Activated CD8-positive, alpha-beta memory T cell treated with anti-CD3 and anti-CD28 coated beads, Interleukin-2, amount 10 ng/mL, durations not matched to agents 7 days and 5 days (primary cell): ENCODE measurements at places on chromosomes 12 and 14. TPM values are rescaled to one million over a fixed set of nuclear protein-coding genes. Genes with fewer than 3 reads are reported as not detected.
A peak's percentile ranks its signal among the peaks of the same experiment; 100 is the strongest.

DNA sequence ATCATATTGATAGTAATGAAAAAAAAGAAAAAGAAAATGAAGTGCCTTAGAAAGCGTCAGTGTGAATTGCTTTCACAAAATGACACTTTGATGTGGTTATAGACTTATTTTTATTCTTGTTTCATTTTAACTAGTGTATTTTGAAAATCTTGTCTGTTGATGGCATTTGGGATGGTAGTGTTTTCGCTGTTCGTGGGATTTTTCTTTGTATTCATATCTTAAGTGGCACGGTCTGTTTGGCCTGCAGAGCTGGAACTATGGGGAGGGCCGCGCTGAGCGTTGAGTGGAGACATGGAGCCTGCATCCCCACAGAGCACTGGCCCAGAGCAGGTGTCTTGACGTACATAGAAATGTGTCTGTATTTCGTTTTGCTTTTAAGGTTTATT is 61.6 kb downstream of the WDR20 start:
- peaks cover 22% of the 10 kb centered on the region for H3K36me3 ChIP-seq
- no peak for DNase-seq
- H3K27ac ChIP-seq, result peak overlapping the region; percentile 71
- H3K4me3 ChIP-seq, result peak overlapping the region; percentile 9
- H3K4me1 ChIP-seq, result peaks cover 25% of the 10 kb centered on the region

DNA sequence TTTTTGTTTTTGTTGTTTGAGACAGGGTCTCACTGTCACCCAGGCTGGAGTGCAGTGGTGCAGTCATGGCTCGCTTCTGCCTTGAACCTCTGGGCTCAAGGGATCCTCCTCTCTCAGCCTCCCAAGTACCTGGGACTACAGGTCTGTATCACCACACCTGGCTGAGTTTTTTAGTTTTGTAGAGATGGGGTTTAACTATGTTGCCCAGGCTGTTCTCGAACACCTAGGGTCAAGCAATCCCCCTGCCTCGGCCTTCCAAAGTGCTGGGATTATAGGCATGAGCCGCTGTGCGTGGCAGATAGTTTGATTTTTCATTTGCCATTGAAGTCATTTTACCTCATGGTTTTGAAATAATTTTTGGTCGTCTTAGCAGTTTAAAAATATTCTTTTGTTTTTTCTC is 94.3 kb upstream of the EIF5 start:
- no peak overlapping the region for H3K27ac ChIP-seq
- H3K4me1 ChIP-seq, result no peaks in the 10 kb centered on the region
- peaks cover 22% of the 10 kb centered on the region for H3K27me3 ChIP-seq
- H3K4me3 ChIP-seq, result no peak overlapping the region
- no peaks in the 10 kb centered on the region for H3K36me3 ChIP-seq
- DNase-seq, result no peak

PLXNC1 gene
- 13.1 TPM for total RNA-seq

GRCh38 chr14:23103581-23103980 is 1.2 kb downstream of the CIROP start:
- no peak overlapping the region for H3K27ac ChIP-seq
- H3K27me3 ChIP-seq, result peaks cover 2% of the 10 kb centered on the region
- no peak for DNase-seq

NPFF gene
- total RNA-seq, result not detected

DNA sequence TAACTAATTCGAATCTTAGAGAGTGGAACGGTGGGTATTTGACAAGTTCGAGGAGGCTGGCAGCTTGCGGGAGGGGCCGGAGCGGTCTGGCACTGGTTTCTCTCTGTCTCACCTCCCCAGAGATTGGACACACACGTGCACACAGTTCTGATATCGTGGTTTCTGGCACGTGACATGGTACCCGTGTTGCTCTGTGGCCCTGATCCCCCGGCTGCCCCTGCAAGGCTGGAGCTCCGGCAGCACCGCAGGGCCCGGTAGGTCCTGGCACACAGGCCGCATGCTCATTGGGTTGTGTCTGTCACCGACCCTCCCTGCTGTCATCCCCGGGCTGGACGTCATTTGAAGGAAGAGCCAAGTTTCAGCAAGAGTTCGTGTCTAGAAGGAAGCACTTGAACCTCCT is 82.7 kb downstream of the PPP2R5C start:
- no peak overlapping the region for H3K4me3 ChIP-seq
- H3K36me3 ChIP-seq, result peaks cover 23% of the 10 kb centered on the region
- DNase-seq, result no peak
- H3K27me3 ChIP-seq, result no peaks in the 10 kb centered on the region

PTPRQ gene
- not detected for total RNA-seq

MEG3 gene
- total RNA-seq, result not detected

GRCh38 chr14:57769863-57770523 is 95.9 kb downstream of the SLC35F4 start:
- H3K4me1 ChIP-seq, result no peaks in the 10 kb centered on the region
- H3K36me3 ChIP-seq, result no peaks in the 10 kb centered on the region
- no peaks in the 10 kb centered on the region for H3K27me3 ChIP-seq
- DNase-seq, result no peak
- H3K27ac ChIP-seq, result no peak overlapping the region

DNA sequence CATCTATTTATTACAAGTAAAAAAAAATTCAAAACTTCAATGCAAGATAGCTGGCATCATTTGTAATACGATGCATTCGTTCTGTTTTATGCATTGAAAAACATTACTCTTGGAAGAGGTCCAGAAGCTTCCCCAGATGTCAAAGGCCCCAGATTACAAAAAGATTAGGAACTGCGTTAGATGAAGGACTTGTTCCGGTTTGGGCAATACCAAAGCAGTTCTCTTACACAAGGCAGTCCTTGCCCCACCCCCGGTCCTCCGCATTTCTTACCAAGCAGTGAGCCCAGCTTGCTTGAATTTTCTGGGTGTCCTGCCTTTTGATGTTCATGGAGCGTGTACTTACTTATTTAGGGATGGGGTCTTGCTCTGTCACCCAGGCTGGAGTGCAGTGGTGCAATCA is 4.8 kb upstream of the HVCN1 start:
- H3K27ac ChIP-seq, result no peak overlapping the region
- no peak for DNase-seq
- no peaks in the 10 kb centered on the region for H3K36me3 ChIP-seq

TMEM229B gene
- total RNA-seq, result 7.0 TPM

DNA sequence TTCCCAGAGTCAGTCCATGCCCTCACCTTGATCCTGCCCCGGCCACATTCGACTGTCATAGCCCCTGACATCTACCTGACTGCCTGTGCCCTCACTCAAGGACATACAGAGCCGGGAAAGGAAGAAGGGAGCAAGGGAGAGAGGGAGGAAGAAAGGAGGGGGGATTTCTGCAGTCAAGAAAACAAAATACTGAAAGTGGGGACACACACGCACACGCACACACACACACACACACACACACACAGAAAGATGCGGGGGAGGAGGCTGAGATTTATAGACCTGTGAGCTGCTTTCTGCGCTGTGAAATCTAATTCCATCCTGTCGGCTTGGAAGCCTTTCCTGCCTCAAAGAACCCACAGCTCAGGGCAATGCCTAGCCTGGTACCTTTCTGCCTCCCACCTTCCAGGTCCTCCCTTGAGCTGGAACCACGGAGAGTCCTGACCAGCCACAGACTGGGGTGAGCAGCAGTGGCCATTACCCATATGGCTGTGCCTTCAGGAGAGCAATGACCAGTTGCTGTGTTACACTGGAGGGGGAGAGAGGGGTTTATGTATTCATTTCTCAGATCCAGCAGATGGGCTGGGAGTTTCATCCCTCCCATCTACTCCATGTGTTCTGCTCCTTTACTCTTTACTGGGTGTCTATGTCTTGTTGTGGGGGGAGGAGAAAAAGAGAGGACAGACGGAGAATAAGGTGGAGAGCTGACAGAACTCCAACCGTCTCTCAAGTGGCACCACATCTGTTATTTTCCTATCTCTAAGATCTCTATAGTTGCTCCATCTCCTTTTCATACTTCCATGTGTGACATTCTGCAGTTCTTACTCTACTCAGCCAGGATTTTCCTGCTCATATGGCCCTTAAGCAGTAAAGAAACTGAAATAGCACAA is 12.9 kb downstream of the C14orf93 start:
- peaks cover 3% of the 10 kb centered on the region for H3K36me3 ChIP-seq
- H3K27ac ChIP-seq, result no peak overlapping the region
- no peak overlapping the region for H3K4me3 ChIP-seq
- no peaks in the 10 kb centered on the region for H3K27me3 ChIP-seq
- no peak for DNase-seq
- H3K4me1 ChIP-seq, result no peaks in the 10 kb centered on the region

DNA sequence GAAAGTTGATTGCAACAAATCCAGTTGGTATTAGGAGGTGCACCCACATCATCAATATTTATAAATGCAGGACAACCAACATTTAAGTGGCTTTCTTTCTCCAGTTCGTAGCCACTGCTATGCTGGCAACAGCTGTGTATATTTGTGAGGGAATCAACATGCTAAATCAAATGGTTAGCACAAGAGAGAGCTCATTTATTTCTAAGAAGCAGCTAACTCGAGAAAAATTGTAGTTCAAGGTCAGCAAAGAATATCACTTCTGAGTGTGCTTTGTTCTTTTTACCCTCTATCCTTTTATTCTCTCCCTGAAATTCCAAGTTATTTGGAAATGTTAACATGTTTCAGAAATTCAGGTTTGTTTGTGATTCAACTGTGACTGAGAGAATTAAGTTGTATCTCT is 137.3 kb downstream of the NAV3 start:
- DNase-seq, result no peak
- no peaks in the 10 kb centered on the region for H3K27me3 ChIP-seq
- no peaks in the 10 kb centered on the region for H3K4me1 ChIP-seq
- no peak overlapping the region for H3K4me3 ChIP-seq
- no peak overlapping the region for H3K27ac ChIP-seq
- no peaks in the 10 kb centered on the region for H3K36me3 ChIP-seq

DNA sequence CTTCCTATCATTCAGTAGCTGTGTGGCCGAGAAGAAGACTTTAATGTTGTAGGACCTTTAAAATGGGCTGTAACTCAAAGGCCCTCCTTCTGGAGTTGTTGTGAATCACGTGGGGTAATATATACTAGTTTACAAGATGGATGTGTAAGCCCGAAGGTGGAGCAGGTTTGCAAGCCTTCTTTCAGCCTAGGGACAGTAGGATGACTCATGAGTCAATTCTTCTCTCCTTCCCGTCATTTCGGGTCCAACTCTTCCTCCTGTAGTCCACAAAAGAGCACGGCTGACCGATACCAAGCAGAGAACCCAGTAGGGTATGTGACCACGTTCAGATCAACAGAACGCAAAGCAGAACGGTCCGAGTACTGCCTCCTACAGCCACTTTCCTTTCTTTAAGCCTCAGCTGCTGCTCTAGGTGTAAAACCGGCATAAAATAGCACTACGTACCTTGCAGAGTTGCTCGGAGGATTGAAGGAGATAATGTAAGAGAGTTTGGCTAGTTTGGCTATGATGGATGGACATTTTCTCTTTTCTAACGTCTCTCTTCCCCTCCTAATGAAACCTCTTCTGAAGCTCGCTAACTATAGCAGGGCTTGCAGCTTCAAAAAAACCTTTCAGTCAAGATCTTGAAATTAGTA is 1.3 kb upstream of the RASSF3 start:
- peaks cover 10% of the 10 kb centered on the region for H3K36me3 ChIP-seq
- H3K4me3 ChIP-seq, result peak overlapping the region; percentile 84
- peak overlapping the region; percentile 96 for H3K27ac ChIP-seq
- peaks cover 31% of the 10 kb centered on the region for H3K4me1 ChIP-seq
- H3K27me3 ChIP-seq, result no peaks in the 10 kb centered on the region

MANSC4 gene
- total RNA-seq, result not detected

ANO4 gene
- total RNA-seq, result not detected

GRCh38 chr12:14803830-14804160 is 325 bp downstream of the C12orf60 start:
- H3K4me1 ChIP-seq, result peaks cover 20% of the 10 kb centered on the region
- no peaks in the 10 kb centered on the region for H3K27me3 ChIP-seq
- H3K36me3 ChIP-seq, result peaks cover 18% of the 10 kb centered on the region
- no peak overlapping the region for H3K27ac ChIP-seq
- H3K4me3 ChIP-seq, result no peak overlapping the region

FGF6 gene
- not detected for total RNA-seq

DNA sequence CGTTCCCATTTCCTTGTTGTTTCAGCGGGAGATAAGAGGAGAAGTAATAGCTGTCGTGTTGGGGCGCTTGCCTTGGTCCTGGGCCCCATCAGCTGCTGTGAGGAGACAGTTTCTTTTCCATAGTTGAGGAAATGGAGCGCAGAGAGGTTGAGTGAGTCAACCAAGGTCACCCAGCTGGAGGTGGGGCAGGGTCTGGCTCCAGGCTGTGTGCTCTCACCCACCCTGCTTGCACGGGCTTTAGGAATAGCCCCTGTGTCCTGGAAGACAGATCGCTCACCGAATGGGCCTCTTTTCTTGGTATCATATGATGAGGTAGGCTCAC is 165.7 kb upstream of the RTL1 start:
- no peak overlapping the region for H3K27ac ChIP-seq
- no peak overlapping the region for H3K4me3 ChIP-seq
- H3K36me3 ChIP-seq, result no peaks in the 10 kb centered on the region
- peak; percentile 22 for DNase-seq
- H3K4me1 ChIP-seq, result no peaks in the 10 kb centered on the region

DNA sequence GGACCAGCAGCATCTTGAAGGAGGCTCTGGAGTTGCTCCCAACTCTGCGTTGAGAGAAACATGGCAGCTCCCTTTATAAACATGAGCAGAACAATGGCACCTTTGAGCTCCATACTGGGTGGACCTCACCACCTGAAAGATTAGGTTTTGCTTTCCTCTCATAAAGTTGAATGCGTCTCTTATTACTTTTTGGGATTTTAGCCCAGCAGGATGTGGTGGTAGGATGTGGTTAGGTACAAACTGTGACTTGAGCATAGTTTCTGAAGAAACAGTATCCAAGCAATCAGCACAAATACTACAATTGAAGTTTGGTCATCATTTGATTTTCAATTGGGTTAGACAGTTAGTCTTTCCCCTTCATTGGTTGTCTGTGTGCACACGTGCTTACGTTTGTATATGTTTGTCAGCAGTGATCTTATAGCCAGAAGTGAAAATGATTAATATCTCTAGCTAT is at the start of gene PRR4:
TSS of gene PRR4 (minus strand) at position 51 of the 454 bp plus-strand sequence. CDS start at position 13, 38 bp downstream.
- H3K27ac ChIP-seq, result peak within 1 kb of the TSS; percentile 63
- H3K4me3 ChIP-seq, result no peak within 1 kb of the TSS
- H3K27me3 ChIP-seq, result no peaks in the 10 kb centered on the region

RPS26 gene
- total RNA-seq, result 27.9 TPM

GRCh38 chr12:48788524-48788853 is 400 bp downstream of the ADCY6 start:
- no peak for DNase-seq
- no peak overlapping the region for H3K4me3 ChIP-seq
- no peak overlapping the region for H3K27ac ChIP-seq
- H3K4me1 ChIP-seq, result peaks cover 4% of the 10 kb centered on the region
- H3K36me3 ChIP-seq, result no peaks in the 10 kb centered on the region

GRCh38 chr12:111905502-111905901 is 63.5 kb downstream of the MAPKAPK5 start:
- DNase-seq, result no peak
- H3K4me3 ChIP-seq, result no peak overlapping the region
- H3K4me1 ChIP-seq, result peaks cover 3% of the 10 kb centered on the region
- peaks cover 28% of the 10 kb centered on the region for H3K36me3 ChIP-seq

RNF10 gene
- 209 TPM for total RNA-seq

- DNase-seq, result no peak
- H3K36me3 ChIP-seq, result no peaks in the 10 kb centered on the region
- no peak overlapping the region for H3K4me3 ChIP-seq
These were observed 79.7 kb downstream of the FGD4 start for GRCh38 chr12:32478858-32479725.
